Retina (tissue), 1 donor: ENCODE measurements at places on chromosomes 4 and X.

DNA sequence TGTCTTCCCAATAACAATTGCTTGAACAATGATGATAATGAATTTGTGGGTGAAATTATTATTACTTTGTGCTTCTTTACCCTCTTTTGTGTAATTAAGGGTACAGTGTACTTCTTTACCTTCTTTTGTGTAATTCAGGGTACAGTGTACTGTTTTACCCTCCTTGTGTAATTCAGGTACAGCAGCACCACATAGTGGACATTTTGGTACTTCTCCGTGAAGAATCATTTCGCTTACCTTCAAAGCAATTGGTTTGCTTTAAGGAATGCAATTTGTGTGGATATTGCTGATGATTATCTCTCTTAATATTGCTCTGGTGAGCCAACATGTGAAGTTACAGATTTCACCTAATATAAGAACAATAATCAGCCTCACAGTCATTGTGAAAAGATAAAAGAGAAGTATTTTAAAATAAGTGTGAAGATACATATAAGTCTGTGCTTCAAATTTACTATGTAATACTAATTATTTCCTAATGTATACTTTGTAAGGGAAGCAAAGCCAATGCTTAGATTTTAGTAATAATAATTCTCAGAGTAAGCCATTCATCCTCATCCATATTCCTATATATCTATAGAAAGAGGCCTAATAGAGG lies 27.2 kb upstream of the SEC24B start:
- DNase-seq = peak; percentile 33

- no peak for DNase-seq
These were observed 61.9 kb upstream of the CLDN34 start for GRCh38 chrX:9905288-9905687.

DNA sequence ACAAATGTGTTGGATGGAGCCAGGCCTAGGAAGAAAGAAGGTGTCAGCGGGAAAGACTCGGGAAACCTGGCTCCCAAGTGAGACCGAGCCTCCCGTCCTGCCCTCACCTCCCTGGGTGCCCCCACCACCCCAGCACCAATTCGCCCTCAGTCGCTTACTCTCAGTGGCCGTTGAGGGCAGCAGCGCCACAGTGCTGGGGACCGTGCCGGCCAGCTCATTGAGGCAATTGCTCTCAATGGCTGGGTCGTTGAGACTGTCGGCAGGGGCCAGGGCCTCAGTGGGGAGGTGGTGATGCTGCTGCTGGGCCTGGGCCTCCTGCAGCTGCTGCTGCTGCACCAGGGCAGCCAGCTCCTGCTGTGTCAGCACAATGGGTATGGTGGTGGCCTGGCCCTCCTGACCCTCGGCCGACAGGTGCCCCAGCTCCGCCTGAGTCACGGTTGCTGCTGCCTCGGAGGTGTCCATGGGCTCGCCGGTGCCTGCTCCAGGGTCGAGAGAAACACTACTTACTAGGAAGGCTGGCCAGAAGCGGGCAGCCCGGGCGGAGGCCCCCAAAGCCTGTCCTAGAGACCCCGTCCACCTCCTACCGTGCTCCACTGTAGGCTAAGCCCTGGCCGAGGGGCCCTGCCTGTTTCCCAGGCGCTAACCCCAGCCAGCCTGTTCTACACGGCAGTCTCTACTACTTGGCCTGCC lies 7.4 kb upstream of the RENBP start:
- no peak for DNase-seq

GRCh38 chr4:153976954-153977353 lies 188.1 kb upstream of the SFRP2 start:
- DNase-seq = no peak

- no peak for DNase-seq
These were observed 29.0 kb downstream of the LONRF3 start for GRCh38 chrX:119003462-119003861.

DNA sequence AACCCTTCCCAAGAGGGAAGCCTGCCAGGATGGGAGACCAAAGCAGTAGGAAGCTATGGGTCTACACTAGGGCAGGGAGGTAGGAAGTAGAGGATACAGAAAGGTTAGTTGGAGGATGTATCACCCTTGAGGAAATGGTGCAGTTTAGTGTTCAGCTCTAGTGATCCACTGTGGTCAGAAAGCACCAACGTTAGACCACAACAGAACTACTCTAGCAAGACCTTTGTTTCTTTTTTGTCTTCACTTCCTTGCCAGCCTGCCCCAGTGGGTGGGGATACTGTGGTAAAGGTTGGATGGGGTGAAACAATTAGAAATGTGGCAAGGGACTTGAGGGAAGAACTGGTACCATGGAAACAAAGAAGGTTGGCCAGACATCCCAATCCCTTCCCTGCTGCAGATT lies 83.3 kb downstream of the DDIT4L start:
- DNase-seq = no peak

GRCh38 chr4:16969696-16970135 lies 71.3 kb upstream of the LDB2 start:
- no peak for DNase-seq

DNA sequence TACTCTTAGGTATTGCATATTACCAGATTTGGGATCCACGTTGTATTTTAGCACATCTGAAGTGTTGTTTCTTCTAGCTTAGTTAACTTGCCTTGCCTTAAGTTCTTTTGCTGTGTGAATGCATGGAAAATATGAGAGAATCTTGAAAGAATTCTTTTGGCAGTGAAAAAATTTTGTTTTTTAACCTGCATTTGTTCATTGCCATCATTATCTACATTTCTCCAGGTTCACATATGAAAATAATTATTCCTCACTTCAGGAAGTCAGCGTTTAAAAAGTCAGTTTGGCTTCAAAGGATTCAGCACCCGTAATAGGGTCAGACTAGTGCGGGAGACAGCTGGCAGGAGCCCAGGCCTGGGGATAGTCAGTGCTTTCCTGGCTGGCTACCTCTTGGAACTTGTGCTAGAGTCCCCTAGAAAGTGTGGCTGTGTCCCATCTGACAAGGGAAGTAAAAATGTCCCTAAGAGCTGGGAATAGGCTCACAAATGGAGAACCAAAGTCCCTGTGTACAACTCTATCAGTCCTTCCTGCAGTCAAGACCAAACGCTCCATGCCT lies 251.9 kb upstream of the KLF3 start:
- no peak for DNase-seq

GRCh38 chrX:122866532-122866931 lies 317.5 kb upstream of the GRIA3 start:
- DNase-seq = no peak

- DNase-seq = no peak
These were observed 379.4 kb downstream of the FBXW7 start for GRCh38 chr4:152156442-152156841.

- DNase-seq = no peak
These were observed 176.4 kb upstream of the JADE1 start for GRCh38 chr4:128633067-128633466.
